Sciatic nerve (tissue), 2 donors: ENCODE measurements at places on chromosomes 6 and 20. TPM values are rescaled to one million over a fixed set of nuclear protein-coding genes. Genes with fewer than 3 reads are reported as not detected.

DNA sequence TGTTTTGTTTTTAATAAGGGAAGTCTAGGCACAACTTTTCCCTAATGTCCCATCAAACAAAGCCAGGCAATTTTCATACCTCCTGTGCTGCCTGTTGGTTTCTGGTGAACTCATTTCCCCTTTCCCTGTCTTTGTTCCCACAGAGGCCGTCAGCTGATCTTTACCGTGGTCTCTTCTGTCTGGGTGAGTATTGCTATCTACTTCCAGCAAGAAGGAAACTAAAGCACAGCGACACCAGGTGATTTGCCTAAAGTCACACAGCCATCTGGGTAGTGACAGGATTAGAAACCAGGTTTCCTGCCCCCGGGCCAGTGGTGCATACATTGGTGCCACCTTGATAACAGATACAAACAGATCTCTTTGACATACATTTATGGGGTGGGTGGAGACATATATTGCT is 59.6 kb downstream of the RAB44 start:
- DNase-seq, result no peak

DNA sequence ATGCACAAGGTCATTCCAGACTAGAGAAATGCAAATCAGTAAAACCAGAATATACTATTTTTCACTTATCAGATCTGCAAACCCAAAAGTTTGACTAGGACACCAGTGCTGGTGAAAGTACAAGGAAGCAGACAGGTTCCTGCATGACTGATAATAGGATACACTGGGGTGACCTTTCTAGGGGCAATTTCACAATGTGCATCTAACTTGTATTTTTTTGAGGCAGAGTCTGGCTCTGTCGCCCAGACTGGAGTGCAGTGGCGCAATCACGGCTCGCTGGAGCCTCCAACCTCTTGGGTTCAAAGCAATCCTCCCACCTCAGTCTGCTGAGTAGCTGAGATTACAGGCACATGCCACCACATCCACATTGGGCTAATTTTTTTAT is 11.4 kb downstream of the COMMD7 start:
- DNase-seq, result no peak

Gene BPIFA1
- total RNA-seq, result not detected

- DNase-seq, result no peak
Observed at GRCh38 chr6:132085731-132086130, 134.6 kb upstream of the CCN2 start.

Gene CST7
- 6.7 TPM for total RNA-seq

GRCh38 chr6:168923171-168923570 is 330.5 kb downstream of the THBS2 start:
- no peak for DNase-seq

GRCh38 chr6:90753820-90754643 is 167.2 kb upstream of the MAP3K7 start:
- DNase-seq, result no peak

- DNase-seq, result no peak
Observed at GRCh38 chr6:7881765-7882500, 28.7 kb downstream of the TXNDC5 start.
